Pancreas (tissue), 10 donors: ENCODE measurements at places on chromosomes 13 and 19. TPM values are rescaled to one million over a fixed set of nuclear protein-coding genes. Genes with fewer than 3 reads are reported as not detected.

CCDC9 gene
- 67.3 TPM for total RNA-seq

WTIP gene
- total RNA-seq: 11.3 TPM

CEACAM8 gene
- total RNA-seq: not detected

CEACAM3 gene
- 0.61 TPM for total RNA-seq

FGF14 gene
- 0.42 TPM for total RNA-seq

LHB gene
- 2.0 TPM for total RNA-seq

CBY2 gene
- not detected for total RNA-seq

TGFBR3L gene
- not detected for total RNA-seq

KL gene
- 0.28 TPM for total RNA-seq

ZNF534 gene
- total RNA-seq: not detected

NUMBL gene
- 9.7 TPM for total RNA-seq

ICAM1 gene
- 3.9 TPM for total RNA-seq

RASGRP4 gene
- 0.22 TPM for total RNA-seq

C1QTNF9 gene
- total RNA-seq: 0.18 TPM

TMPRSS9 gene
- 0.09 TPM for total RNA-seq

MBD3L5 gene
- total RNA-seq: not detected

DHDH gene
- 0.28 TPM for total RNA-seq

RPL18 gene
- total RNA-seq: 1,477 TPM

GSX1 gene
- total RNA-seq: not detected

MEDAG gene
- total RNA-seq: 5.9 TPM

TINCR gene
- 0.12 TPM for total RNA-seq

FOXO1 gene
- total RNA-seq: 17.8 TPM
